ENCODE measurements at places on chromosomes 4 and X.

- DNase-seq: no peak
Observed at GRCh38 chrX:145715641-145716138, 101.9 kb upstream of the SLITRK2 start.

DNA sequence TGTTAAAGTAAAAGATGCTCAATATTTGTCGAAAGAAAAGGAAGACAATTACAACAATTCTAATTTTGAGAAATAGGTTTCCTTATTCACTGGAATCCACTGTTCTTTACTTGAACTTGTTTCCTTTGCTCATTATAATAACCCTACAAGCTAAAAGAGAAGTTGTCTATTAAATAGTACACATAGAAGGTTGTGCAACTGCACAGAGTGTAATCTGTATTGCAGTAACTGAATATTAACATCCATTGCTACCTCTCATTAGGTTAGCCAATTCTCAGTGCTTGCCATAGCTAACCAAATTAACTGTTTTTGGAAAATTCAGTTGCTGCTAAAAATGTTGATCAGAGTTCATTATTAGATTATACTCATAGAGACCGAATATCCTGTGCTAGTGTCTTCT, 120.0 kb downstream of the PDLIM5 start:
- DNase-seq: no peak

DNA sequence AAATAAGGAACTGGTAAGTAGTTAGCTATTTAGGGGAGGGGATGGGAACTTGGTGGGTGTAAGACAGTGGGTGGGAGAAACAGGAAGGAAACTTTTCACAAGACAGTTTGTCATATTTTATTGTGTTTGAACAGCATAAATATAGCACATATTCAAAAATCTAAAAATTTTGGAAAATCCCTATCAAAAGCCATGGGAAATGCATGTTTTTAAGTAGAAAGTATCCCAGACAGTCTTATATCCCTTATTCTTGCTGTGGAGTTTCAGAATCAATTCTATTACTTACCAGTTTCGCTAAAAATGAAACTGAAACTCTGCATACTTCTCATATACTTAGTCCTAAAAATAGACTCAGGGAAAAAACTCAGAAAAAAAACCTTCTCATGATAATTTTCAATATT, 22.3 kb upstream of the RASGEF1B start:
- no peak for DNase-seq

GRCh38 chrX:72461766-72462165, 110.9 kb downstream of the HDAC8 start:
- DNase-seq: no peak

DNA sequence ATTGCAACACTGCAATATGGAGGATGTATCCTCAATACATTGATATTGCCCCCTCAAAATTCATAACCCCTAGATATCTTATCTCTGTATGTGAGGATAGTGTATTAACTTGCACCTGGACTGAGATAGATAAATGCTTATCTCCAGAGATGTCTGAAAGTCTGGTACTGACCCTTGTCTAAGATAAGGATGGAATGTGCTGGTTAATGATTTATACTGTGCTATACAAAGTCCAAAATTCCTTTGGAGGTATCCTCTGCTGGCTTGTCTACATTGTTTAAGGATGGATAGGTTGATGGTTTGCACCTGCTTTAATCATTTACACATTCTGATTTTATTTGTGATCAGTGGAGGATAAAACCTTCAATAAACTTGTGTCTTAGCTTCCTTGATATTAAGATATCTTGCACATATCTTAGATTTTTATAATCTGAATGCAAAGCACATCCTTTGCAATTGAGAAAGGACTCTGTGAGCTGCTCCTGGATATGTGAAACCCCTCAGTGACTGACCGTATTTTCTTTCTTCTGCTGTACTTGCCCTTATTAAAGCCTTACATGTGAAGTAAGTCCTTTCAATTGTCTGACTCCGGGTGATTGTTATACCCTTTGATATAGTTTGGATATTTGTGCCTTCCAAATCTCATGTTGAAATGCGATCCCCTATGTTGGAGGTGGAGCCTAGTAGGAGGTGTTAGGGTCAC, 430.3 kb upstream of the MAOA start:
- DNase-seq: no peak

DNA sequence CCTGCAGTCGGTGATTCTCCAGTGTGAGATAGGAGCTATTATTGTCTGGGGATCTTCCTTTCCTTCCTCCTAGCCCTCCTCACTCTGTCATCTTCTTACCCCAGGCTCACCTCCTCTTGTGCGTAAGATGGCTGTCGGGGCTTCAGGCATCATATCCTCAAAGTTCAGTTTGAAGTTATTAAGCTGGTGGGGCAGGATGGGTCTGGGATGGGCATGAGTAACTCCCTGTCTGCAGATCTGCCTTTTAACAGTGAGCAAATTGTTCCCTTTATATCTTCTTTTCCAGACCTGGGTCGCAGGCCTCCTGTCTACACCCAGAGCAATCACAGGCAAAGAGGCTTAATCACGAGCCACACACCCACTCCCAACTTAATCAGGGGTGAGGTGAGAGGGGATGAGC, 900 bp upstream of the MTMR1 start:
- no peak for DNase-seq

- DNase-seq: no peak
Observed at GRCh38 chr4:84632092-84632491, 49.2 kb downstream of the CDS1 start.

DNA sequence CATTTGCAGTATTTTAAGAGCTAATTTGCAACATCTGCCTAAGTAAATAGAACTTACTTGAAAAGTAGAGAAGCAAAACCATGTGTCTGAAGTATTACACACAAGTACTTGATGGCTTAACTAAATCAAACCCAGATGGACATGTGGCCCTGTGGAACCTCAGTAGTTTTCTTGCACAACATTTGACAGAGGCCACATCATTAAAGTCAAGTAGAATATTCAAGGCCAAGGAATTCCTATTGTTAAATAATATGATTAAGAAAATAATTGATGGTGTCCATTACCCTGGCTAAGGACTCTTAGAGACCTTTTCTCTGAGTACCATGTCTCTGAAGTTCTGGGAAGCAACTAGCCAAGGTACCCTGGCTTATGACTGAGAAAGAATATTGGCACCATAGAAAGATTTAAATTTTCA, 135.4 kb upstream of the OTUD4 start:
- DNase-seq: no peak

GRCh38 chr4:579543-580175, 3.6 kb upstream of the TMEM271 start:
- no peak for DNase-seq

DNA sequence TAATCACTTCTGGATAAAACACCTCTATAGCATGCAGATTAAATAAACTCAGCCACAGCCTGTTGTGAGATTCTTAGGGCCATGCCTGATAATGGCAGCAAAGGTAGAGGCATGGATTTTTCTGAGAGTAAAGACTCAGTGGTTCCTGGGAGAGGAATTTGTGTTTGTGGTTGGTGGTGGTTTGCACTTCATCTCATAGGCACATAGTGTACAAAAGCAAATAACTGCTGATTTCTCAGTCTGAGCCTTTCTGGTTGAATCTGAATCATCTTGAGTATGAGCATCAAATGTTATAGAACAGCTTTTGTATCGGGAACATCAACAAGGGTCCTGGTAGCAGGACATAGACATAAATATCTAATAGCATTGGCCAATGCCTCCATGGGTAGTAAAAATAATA, 274.3 kb downstream of the FRMPD4 start:
- no peak for DNase-seq

DNA sequence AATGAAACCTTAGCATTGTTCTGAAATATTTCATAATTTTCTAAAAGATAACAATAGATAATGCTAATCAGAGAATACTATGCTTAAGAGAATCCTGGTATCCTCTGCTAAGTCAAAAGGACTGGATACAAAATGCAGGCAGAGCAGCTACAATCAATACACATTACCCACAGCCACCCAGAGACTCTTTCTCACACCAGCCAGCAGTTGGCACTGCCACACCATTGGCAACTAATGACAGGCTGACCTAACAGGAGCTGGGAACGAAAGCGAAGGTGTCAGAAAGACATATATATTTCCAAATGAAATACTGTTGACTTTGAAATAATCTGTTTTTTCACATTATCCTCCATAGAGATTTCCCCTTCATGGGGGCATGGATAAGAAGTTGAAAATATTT, 122.6 kb upstream of the PLAC1 start:
- DNase-seq: no peak

- no peak for DNase-seq
Observed at GRCh38 chrX:130575831-130576389, 174.1 kb downstream of the RBMX2 start.

DNA sequence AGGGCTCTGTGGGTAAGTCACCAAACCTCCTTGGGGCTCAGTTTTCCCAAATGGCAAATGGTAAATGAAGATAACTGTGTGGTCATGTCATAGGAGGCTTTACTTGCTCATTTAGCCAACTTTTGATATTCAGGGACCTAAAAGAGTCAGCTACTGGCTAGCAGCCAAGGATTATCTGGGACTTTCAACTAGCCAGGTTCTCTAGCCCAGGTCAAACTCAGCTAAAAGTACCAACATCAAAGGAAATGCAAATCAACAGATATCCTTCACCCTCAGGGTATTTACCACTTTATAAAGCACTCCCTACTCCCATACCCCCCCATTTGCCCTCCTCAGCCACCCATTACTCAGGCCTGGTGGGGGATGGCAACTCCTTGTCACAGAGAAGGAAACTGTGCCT, 7.5 kb downstream of the AMER1 start:
- no peak for DNase-seq

DNA sequence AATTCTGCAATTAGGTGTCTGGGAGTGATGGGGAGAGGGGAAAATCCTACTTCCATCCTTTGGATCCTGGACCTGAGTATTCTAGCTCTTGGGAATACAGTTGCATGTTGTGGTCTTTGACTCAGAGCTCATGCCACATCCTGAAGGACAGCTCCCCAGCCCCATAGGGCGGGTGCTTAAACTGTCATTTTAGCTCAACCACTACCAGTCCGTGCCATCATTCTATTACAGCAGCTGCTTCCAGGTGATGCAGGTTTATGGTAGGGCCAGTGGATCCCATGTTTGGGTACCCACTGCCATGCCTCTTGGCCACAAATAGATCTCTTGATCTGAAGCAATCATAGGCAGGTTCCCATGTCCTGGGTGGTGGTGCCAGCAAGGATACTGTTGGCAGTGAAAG, 34.7 kb downstream of the CCKAR start:
- DNase-seq: no peak

DNA sequence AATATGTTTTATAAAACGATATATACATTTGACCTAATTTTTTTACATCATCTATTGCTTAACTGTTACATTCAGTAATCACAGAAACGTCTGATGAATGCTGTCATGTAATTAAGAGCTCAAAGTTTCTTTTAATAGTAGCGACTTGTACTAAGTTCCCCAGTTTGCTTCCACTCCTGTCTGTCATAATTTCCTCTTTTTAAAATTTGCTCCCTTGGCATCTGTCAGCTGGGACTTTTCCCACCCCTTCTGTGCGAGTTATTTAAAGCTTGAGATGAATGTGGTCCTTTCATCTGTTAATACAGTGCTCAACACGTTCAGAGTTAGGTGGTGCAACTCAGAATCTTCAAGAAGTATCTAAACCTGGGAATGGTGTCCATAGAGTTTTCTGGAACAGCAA, 1.2 kb downstream of the RAP1GDS1 start:
- DNase-seq: no peak
